GM04503 (cell line): ENCODE measurements at places on chromosomes 3 and 15.
A peak's percentile ranks its signal among the peaks of the same experiment; 100 is the strongest.

- DNase-seq = no peak
These were observed 79.6 kb downstream of the ARRDC4 start for GRCh38 chr15:98040146-98040545.

DNA sequence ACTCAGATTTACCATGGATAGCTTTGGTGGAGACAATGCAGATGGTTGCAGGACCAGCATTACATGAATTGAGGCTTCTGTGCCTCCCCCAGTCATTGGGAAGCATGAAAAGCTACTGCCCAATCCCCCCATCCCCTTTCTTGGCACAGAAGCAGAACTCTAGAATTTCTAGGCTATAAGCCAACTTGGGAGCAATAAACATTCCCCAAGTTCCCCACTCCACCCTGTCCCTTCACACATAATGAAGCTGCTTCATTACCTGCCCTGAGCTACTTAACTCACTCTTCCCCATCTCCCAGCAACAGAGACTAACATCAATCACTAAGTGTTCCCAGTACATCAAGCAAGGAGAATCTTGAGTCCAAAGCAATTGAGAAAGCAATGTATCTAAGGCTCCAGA, 164.5 kb downstream of the RORA start:
- DNase-seq = no peak

DNA sequence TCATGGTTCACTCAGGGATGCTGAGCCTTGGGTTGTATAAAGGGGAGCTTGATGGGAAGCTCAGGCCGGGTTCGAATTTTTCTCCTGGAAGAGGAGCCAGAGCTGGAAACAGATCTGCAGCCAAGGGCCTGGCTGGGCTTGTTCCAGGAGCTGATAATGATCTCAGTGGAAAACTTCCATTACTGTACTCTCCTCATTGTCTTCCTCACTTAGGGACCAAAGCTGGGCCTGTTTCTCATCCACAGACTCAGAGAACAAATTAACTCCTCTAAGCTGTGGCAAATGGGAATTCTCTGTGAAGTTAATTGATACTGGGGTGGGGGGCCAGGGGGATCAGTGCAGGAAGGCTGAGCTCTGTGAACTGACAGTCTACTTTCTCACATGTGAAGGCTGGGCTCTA, 92.0 kb downstream of the PRICKLE2 start:
- no peak for DNase-seq

GRCh38 chr15:69828181-69828828, 269.4 kb downstream of the TLE3 start:
- DNase-seq = no peak

GRCh38 chr15:77418966-77419835, 703 bp downstream of the PEAK1 start:
- DNase-seq = no peak

DNA sequence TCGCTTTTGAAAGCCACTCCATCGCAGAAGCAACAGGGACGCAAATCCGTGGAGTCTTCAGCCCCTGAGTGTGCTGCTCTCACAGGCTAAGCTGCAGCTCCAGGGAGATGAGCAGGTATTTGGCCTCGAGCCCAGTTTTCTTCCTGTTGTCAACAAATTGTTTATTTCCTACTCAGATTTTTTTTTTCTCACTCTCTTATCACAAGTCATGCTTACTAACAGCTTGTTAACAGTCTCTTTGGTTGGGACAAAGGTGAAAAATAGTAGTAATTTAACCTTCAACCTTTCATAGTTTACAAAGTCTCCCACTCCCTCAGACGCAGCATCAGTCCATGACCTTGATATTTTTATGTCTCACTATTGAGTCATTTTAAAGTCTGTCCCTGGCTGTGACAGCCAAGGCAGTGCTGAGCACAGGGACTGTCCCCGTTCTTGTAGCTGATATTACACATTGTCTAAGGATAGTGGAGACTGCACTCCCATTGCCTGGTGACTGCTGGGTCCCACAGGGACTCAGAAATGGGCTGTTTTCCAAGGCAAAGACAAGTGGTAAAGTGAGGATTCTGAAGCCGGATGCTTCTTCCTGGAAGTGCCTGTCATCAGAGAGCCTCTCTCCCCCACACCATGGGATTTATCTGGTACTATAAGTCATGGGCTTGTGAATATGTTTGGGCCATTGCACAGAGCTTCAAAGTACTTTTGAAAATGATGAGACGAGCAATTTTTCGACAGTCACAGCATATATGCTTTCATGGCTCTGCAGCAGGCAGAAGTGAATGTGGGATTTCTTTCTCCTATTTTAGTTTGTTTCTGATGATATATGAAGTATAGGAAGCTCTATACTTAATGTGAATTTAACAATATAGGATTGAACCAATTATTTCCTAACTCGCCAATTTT, 59.8 kb upstream of the UNC13C start:
- no peak for DNase-seq

DNA sequence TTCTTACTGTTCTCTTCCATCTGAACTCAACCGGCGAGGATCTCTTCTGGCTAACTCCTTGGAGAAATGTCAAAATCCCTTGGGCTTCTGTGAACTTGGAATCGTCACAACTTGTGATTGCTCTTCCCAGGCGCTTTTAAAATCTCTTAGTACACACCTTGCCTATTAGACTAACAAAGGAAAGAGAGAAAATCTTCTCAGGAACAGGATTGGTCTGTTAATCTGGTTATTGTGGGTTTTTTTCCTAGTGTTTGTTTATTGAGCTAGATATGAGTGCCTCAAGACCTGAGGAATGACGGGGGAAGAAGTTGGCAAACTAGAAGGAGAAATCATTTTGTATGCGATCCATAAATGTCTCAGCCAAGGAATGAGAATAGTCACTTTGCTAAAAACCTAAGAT, at the start of gene ATP13A5:
Gene ATP13A5, minus strand, starts transcription at position 48 of the 400 bp plus-strand sequence. Its CDS starts 28 bp downstream, at position 20.
- no peak for DNase-seq

DNA sequence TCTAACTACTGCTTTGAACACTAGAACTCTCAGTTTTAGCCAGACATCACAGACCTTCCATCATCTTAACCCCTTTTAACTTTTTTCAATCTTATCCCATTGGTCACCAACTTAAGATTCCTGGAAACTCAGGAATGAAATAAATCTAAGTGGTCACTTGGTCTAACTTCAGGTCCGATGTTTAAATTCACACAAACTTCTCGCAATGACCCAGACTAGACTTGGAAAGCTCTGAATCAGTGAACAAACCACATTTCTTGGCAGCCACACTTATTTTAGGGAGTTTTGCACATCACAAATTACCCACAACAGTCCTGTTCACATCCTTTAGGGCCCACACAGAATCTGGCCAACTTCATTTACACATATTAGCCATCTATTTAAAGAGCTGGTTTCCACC, 118.9 kb downstream of the MAGI1 start:
- DNase-seq = no peak

GRCh38 chr15:65028921-65029735, at the start of gene MTFMT:
Gene MTFMT, minus strand, starts transcription at chr15:65029639. Its CDS starts 26 bp downstream, at chr15:65029613.
- peak; percentile 9 for DNase-seq

GRCh38 chr3:120071259-120071658, 23.0 kb downstream of the GSK3B start:
- no peak for DNase-seq

DNA sequence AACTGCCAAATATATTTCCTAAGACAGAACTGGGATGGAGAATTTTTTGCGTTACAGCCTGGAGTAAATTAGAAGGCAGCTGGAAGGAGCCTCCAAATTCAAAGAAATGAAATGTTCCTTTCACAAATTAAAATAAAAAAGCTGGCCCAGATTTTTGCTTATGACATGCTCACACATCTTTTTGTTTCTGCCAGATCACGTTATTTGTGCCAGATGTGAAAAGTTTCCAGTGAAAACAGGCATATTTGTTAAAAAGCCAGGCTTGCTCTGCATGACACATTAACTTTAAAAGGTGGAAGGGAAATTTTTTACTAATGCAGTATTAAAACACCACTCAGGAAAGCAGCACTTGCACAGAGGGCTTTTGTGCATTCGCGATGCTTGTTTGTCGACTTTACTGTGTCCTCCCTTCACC, 23.3 kb upstream of the ACKR4 start:
- peak; percentile 64 for DNase-seq

DNA sequence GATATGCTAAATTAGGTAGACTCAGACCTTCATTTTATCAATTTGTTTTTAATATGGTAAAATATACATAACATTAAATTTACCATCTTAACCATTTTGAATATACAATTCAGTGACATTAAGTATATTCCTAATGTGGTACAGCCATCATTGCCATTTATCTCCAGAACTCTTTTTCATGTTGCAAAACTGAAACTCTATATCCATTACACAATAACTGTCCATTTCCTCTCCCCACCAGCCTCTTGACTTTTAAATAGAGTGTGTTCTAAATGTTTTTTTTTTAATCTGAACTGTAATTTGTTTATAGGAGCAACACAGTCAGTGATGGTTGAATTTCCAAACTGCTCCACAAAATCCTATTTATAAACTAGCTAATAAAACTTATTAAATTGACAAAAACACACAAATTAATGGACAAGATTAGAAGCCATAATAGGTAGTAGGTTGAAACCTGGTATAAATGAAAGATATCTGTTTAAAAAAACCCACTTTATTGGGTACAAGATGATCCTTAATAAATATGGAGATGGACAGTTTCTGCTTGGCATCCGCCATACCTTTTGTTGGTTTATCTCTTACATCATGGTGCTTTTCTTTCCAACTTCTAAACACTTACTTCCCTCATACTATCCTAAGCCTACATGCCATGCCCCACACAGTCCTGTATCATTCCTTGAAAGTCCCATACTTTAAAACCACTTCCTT, 142.4 kb downstream of the ZPLD1 start:
- DNase-seq = no peak

- no peak for DNase-seq
These were observed 3.4 kb downstream of the GATA2 start for GRCh38 chr3:128489674-128489926.

DNA sequence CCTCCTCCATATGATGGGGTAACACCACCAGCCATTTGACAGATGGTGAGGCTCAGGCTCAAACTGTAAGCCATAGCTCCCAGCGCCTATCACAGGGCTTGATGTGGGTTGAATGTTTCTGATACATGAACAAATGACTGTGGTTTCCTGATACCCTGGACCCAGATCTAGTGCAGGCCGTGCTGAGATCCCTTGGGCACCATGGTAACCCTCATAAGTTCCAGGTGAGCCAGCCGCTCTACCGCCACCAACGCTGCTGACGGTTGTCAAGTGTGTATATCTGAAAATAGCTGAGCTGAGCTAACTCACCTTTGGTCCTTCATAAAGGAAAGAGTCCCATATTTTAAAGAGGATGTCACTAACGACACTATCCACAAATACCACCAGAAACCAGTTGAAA, 74.5 kb downstream of the TBC1D2B start:
- DNase-seq = no peak

DNA sequence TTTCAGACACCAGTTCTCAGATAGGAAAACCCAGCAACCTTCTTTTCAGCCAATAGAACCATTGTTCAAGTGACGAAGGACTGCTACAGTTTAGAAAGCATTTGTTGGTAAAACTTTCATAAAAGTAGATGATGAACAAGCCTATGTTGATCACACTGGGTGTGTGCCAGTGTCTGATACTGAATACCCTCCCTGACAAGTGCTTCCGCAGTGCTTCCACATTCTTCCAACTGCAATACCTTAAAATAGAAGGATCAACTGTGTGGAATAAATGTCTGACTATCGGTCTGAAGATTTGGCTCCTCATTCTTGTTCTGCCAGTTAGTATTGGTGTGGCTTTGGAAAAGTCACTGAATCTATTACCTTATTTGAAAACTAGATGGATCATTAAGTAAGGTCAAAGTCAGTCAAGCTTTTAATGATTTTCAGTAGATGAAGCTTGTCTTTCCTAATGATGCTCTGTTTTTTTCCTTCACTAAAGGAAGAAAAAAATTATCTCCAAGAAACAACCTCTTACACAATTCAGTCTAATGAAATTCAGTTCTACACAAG, 479.4 kb upstream of the CBLB start:
- DNase-seq = no peak

GRCh38 chr3:1117843-1118473, 25.1 kb downstream of the CNTN6 start:
- DNase-seq = no peak

GRCh38 chr3:151660885-151661284, 72.8 kb upstream of the AADACL2 start:
- no peak for DNase-seq

- DNase-seq = no peak
These were observed 190.0 kb downstream of the PLCH1 start for GRCh38 chr3:155554777-155555451.

DNA sequence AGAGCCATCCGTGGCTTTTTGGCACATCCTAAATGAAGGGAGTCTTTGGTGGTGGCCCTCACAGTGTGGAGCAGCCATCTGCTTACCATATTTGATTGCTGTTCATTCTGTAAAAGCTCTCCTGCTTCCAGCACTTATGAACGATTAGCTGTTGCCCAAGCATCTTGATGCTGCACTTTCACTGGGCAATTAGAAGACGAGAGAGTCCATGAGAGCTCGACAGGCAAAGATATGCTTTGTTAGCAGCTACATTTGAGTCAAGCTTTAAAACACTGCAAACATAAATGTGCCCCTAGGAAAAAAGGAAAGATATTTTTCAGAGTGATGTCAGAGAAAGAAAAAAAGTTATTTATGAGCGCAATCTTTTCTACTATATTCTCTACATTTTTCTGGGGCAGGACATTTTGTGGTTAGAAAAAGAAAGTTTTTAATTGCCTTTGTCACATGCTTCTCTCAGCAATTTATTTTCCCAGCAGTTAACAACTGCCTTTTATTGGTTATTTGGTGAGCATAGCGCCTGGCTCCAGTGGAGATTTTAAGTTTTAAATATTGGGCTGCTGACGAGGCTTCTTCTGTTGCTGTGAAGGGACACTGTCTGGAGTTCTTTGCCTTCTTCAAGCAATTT, 468.4 kb downstream of the C3orf38 start:
- no peak for DNase-seq

- DNase-seq = no peak
These were observed 67.4 kb downstream of the PIK3R4 start for GRCh38 chr3:130679218-130679617.

- DNase-seq = no peak
These were observed 46.2 kb downstream of the CRTAP start for GRCh38 chr3:33159981-33160380.

- DNase-seq = no peak
These were observed 631 bp downstream of the CYP1A1 start for GRCh38 chr15:74724570-74725224.

GRCh38 chr3:117096549-117096948, 387.0 kb downstream of the TUSC7 start:
- no peak for DNase-seq

GRCh38 chr3:11717301-11717700, 73.6 kb upstream of the VGLL4 start:
- DNase-seq = no peak
